Stimulated activated naive CD4-positive, alpha-beta T cell treated with Interleukin-2 at 50 U/mL for 16 hours (primary cell): ENCODE measurements at places on chromosomes 2 and 18.

- DNase-seq = no peak
Measured at GRCh38 chr2:222882484-222882928, 21.7 kb downstream of the ACSL3 start.

DNA sequence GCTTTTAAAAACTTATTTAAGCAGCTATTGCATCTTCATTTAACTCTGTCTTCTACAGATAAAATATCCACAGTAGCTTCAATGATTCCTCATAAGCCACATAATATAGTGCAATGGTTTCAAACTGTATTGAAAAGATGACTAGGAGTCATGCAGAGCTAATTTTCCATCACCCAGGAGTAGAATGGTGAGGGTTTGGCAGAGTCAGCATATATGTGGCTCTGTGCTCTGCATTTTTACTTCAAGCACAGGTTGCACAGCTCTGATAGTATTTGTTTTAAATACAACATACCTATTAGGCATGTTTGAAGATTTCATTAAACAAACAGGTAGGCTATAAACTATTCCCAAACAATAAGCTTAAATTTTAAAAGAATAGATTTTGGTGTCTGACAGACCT is 731.9 kb upstream of the VRK2 start:
- no peak for DNase-seq

GRCh38 chr2:204072443-204073324 is 136.1 kb downstream of the ICOS start:
- DNase-seq = peak; percentile 51

DNA sequence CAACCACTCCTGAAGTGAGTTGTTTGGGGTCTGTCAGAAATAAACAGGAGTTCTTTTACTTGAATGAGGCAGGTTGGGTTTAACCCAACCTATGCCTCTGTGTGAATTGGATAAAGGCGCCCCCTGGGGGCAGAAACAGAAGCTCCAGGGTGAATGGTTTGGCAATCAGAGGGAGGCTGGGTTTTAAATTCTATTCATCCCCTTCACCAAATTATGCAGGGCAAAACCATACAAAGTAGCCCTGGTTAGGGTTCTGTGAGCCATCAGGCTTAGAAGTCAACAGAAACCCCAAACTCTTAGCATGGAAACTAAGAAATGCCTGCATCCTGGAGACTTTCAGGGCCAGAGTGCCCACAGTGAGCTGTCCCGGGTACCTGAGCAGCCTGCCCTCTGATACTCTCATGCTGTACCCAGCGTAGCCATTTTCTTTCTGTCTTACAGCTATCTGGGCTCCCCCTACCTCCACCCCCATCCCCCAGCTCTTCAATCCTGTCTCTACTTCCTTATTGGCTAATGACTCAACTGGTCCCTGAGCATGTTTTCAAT is 241.5 kb downstream of the ICOS start:
- peak; percentile 54 for DNase-seq

DNA sequence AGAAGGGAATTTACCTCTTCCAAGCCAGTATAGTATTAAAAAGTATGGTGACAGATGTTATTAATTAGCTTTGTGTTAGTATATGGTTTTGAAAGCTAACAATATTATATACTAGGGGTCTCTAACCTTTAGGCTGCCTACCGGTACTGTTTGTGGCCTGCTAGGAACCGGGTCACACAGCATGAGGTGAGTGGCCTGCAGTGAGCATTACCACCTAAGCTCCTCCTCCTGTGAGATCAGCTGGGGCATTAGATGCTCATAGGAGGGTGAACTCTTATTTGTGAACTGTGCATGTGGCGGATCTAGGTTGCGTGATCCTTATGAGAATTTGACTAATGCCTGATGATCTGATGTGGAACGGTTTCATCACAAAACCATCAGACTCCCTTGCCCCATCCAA is 583.4 kb upstream of the CDH2 start:
- DNase-seq = no peak

DNA sequence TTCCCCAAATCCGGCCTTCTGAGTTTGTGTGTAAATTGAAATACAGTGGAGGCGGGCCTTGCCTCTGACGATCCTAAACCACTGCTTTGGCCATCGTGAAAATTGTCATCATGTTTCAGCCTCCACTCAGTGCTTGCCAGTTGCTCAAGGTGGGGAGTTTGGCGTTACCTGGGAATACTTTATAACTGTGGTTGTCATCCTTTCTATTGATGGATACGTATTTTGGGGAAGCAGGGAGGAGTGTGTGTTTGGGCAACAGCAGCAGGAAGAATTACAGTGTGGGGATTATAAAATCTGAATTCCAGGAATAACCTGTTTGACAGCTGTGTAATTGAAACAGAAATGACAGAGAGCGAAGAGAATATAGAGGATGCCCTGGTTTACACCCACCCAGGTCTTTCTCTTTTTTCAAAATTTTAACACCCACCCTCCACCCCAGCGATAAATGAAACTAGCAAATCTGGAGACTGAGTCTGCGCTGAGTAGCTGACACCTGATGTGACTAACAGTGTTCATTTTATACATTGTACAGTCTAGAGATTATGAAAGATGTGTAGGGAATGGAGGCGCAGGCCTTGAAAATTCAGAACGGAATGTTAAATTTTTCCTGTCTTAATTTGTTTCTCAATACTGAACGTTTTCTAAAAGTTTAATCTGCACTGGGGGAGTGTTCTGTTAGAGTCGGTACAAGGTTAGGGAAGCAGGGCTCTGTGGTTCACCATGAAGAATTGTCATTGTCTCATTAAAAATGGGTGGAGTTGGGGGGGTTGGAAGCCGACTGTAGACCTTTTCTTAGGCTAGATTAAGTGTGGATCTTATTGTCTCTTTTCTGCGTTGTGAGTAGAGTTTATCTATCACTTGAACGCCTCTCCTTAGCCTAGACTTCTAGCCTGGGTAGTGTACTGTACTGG is 1.6 kb downstream of the MAP4K4 start:
- DNase-seq = peak; percentile 25
